ENCODE measurements at places on chromosomes 11 and 22.

GRCh38 chr11:27234043-27234668, 128.9 kb downstream of the CCDC34 start:
- peak; percentile 33 for DNase-seq

DNA sequence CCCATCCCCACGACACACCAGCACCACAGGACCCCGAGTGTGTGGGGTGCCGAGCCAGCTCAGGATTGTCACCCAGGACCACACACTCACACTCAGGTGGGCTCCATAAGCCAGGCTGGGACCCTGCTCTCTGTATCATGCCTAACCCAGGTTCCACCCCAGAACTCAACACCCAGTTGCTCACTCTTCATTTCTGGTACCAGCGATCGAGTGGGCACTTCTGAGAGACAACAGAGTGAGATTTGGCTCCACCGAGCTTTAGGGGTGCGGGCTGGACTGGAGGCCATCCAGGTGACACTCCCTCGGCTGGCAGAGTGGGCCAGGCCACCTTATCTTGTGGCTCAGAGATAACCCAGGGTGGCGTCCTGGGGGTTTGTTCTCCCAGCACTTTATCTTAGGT, 1323.8 kb downstream of the BRD1 start:
- no peak for DNase-seq

DNA sequence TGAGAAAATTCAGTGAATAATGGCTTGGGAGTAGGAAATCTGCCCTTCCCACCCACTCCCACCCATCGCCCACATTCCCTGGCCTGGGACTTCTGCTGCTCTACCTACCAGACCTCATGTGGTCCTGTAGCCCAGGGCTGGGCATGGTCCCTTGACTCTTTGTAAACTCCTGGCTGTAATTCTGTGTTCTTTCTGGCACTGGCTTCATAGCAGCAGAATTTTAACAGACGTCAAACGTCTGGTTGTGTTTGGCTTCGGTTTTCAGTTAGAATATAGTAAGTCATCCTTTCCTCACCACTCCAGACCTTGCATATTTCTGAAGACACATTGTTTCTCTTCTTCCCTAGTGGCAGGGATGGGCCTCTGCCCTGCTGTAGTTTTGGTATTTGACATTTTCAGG, 210.6 kb downstream of the CSNK2A3 start:
- DNase-seq = no peak

DNA sequence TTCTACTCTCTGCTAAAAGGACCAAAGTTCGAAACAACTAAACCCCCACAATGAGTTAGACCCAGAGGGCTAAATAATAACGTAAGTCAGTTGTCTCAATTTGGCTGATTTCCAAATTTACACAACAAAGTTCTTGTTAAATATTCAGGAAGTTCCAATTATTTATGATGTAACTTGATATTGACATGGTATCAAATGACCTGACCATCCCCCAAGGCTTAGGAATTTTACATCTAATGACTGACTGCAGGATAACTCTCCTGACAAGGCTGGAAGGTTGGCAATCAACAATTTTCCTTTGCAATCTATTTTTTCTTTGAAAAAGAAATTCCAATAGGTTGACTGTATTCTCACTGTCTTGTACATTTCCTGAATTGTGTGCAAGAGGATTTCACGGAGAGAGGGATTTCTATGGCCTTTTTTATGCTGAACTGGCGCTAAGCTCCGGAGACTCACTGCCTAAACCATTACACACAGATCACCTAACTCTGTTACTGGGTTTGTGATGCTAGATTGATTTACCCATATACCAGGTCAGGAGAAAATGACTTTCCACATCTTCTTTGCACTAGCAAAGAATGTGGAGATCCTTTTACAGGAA, 9.6 kb upstream of the CDON start:
- no peak for DNase-seq

DNA sequence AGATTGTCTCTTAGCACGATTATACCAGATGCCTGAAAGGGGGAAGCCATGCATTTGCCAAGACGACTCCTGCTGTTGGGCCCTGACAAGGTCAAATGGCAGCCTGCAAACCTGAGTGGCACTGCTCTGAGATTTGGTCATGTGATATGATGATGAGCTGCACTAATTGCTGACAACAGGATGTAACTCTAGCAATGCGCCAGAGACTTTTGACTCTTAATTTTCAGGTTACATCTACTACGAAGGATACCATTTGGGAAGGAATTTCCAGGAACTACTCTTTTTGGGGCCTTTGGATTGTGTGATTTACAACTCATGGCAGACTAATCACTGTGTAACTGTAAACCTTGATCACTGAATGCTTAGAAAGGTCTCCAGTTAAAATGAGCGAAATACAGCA, 13.1 kb downstream of the TREH start:
- DNase-seq = no peak

- DNase-seq = no peak
Measured at GRCh38 chr22:23673050-23673620, 17.7 kb upstream of the RGL4 start.

GRCh38 chr11:62242021-62242420, at the start of gene SCGB1D2:
SCGB1D2 (plus strand) TSS chr11:62242239; CDS start chr11:62242308, 69 bp downstream.
- DNase-seq = no peak

DNA sequence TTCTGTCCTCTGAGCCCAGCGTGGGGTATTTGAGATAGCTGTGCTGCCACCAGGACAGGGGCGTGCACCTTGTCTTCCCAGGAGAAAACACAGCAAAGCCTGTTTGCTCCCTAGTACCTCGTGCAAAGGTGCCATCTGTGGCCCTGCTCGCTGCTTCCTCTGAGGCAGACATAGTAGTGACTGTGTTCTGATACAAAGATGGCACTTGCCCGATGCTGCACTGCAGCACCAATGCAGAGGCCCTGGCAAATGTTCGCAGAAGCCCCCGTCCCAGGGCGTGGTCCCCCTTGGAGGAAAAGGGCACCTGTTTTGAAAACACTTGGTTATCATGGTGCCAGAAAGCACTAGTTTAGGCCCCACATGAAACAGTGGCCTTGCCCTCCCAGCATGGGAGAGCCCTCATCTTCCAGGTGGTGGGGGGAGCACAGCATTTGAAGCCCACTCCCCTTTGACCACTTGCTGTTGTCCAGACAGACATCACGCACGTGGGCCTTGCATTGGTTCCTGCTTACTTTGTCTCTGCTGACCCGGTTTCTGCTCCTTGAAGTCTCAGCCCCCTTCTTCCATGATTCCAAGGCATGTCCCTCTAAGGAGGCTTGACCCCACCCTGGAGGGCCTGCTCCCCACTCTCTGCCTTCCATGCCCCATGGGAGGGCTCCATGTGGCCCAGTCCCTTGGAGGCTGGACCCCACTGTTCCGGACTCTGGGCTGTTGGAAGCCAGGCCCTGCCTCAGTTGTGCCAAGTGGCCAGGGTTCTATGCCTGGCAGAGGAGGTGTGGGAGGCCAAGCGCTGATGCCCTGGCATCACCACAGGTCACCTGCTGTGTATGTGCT, 109.4 kb downstream of the KCNQ1OT1 start:
- DNase-seq = peak; percentile 4

DNA sequence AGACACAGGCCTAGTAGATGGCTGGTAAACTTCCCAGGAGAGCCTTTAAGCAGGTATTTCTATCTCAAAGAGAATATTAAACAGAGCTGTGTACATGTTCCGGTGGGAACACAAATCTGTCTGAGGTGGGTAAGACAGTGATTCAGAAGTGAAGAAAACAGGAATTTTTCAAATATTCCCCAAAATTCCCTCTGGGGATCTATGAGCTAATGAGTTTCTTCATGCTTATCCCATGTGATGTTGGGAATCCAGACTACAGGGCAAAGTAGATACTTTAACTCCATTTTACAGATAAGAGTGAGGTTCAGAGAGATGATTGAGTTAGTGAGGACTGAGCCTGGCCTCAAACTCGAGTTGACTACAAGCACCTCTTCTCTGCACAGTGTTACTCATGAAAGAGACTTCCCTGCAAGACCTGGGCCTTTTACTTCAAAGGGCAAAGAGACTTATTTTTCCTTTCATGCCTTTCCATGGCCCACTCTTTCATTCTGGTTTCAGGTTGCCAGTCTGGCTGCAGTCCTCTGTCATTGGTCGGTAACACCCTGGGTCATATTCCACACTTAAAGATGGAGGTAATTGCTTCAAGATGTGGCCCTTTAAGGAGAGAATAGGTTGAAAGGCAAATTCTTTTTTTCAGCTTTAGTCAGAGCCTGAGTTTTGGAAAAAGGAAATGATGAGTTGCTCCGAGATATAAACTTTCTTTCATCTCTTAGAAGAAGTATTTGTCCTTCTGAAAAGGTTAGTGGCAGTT, 70.1 kb downstream of the CYB5R2 start:
- DNase-seq = no peak

DNA sequence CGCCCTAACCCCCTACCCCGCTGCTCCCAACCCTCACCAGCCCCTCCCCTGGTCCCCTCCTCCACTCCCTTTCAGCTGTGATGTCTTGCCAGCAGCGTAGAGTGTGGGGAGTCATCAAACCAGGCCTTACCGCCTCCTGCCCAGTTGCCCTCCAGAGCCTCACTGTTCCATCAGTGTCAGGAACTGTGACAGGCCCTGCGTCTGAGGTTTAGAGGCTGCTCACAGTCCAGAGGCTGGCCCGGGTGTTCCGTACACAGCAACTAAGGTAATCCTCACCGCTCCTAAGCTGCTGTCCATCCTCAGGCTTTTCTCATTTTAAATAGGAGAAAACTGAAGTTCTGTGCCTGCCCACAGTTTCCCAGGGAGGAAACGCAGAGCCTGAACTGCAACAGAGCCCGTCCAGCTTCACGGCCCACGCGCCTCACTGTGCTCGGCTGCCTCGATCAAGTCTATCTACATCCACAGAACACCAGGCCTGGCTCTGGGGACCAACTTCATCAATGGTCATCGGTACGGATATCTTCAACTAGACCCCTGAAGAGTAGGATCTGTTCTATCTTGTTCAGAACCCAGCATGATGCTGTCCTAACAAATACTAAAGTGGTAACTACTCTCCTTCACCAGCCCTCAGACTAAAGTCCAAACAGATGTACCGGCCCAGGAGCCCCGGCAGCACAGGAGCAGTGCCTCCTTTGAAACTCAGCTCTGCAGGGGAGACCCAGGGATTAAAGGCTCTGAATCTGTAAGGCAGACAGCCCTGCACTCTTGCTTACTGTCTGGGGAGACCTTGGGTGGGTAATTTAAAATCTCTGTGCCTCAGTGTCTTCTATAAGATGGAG, 10.3 kb downstream of the VPS37C start:
- no peak for DNase-seq

GRCh38 chr11:8098361-8098760, 17.4 kb downstream of the TUB start:
- no peak for DNase-seq

- DNase-seq = no peak
Measured at GRCh38 chr11:12841946-12842630, 167.0 kb upstream of the RASSF10 start.

- no peak for DNase-seq
Measured at GRCh38 chr22:24416611-24417010, 10.8 kb upstream of the ADORA2A start.

GRCh38 chr11:11230802-11231562, 122.1 kb downstream of the CSNK2A3 start:
- peak; percentile 22 for DNase-seq

DNA sequence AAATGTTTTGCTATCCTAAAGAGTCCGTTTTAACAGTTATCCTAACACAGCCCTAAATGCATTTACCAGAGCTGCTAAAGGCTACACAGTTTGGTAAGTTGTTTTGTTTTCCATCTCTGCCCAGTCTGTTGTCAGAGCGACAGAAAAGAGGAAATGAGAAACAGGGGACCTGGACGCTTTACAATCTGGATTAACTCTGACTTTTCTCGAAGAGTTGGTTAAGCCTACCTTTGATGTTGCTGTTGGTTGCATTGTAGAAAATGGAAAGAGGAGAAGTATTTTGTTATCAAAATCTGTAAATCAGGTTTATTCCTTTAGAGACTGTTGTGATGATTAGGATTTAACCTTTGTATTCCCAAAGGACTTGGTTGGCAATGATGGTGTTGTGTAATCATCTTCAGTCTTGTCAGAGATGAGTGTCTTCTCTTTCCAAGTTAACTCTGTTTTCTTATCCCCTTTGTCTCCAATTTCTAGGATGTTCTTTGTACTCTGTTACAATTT, 481 bp downstream of the ANGPTL5 start:
- DNase-seq = no peak

DNA sequence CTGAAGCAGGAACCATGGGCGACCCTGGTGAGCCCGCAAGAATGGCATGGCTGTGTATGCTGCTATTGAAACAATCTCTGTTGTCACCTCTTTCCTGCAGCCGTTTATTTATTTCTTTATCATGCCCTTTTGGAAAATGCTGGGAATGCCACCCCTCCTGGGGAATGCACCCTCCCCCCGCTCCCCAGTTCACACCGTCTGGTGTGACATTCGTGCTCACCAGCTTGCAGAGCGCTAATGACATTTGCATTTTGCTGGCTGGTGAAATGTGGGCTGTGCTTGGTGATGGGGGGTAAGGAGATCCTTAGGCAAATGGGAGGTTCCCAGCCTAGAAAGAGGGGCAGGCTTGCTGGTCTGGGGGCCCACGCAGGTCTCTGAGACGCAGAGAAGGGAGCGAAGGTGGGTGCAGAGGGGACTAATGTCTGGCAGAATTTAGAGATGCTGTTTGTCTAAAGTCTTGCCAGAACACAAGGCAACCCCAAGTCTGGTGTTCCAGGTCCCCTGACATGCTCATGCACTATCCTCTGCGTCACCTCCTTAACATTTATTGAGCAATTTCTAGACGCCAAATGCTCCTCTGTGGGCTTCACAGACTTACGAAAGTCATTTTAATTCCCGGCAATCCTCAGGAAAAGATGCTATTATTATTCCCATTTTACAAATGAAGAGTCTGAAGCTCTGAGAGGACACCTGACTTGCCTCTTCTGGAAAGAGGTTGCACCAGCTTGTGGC, 91.7 kb downstream of the TP53I11 start:
- DNase-seq = no peak

GRCh38 chr22:43293259-43293654, 49.9 kb downstream of the SCUBE1 start:
- no peak for DNase-seq

All from GM12891 (cell line).